ENCODE measurements at places on chromosomes 2 and 18.

- DNase-seq, result no peak
Observed at GRCh38 chr2:210961249-210961648, 404.9 kb downstream of the CPS1 start.

- DNase-seq, result no peak
Observed at GRCh38 chr18:69727912-69728572, 219.6 kb downstream of the CD226 start.

DNA sequence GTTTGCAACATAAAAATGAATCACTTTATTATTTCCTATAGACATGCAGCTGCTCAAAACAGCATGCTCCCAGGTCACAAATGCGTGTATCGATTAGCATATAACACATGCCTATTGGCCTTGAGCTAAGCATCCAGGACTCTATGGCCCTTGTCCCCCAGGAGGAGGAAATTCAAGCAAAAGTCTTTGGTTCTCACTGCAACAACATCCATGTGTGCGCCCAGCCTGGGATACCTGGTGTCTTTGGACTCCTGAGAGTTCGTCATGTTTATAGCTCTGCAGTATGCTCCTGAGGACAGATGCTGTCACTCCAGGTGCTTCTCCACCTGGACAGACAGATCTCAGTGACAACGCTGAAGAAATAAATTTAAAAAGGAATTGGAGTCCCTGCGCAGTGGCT is 284.6 kb downstream of the PHLPP1 start:
- DNase-seq, result no peak

- DNase-seq, result no peak
Observed at GRCh38 chr2:191263050-191263449, 17.8 kb downstream of the MYO1B start.

DNA sequence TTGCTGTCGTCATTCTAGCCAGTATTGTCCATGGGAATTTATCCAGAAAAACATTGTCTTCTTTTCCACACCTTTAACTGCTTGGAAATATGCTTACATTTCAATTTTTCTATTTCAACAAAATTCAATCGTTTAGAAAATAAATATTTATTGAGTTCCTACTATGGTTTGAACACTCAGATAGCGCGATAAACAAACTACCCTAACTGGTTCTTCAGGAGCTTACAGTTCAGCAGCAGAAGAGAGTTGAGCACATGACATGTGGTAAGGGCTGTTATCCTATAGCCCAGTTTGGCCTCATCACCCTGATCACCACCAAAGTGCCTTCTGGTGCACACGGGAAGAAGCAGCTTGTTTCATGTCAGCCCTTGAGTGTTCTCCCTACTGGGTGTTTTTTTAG is 375.2 kb upstream of the SMIM21 start:
- DNase-seq, result no peak

DNA sequence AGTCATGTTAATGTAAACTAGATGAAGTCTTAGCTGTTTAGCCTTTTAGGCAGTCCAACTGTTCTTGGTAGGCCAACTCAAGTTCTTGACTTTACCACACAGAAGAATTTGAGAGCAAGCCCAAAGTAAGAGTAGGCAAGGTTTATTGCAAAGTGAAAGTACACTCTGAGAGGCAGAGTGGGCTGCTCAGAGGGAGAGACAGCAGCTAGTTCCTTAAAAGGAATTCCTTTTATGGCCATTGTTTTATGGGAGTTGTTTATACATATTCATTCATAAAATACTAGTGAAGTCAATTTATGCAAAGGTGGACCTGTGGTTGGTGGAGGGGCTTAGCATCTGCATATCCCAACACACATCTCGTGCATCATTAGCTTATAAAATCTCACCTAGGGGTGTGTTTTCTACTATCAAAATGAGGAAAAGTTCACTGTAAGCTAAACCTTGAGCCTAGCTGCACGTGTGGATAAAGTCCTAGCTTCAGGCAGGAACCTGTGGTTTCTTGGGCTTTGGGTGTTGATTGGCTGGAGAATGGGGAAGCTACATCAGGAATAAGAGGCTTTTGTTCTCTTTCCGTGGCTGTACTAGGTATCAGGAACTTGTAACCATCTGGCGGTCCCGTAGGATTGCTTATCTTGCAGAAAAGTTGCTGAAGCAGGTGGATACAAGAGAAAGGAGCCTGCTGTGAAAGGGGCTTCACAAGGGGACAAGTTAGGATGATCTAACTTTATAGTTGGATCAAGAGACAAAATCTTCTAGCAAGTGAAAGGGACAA is 110.4 kb upstream of the GULP1 start:
- DNase-seq, result no peak

- DNase-seq, result no peak
Observed at GRCh38 chr2:206472094-206472493, 28.8 kb downstream of the ADAM23 start.
